ENCODE measurements at places on chromosomes 7 and 10.

DNA sequence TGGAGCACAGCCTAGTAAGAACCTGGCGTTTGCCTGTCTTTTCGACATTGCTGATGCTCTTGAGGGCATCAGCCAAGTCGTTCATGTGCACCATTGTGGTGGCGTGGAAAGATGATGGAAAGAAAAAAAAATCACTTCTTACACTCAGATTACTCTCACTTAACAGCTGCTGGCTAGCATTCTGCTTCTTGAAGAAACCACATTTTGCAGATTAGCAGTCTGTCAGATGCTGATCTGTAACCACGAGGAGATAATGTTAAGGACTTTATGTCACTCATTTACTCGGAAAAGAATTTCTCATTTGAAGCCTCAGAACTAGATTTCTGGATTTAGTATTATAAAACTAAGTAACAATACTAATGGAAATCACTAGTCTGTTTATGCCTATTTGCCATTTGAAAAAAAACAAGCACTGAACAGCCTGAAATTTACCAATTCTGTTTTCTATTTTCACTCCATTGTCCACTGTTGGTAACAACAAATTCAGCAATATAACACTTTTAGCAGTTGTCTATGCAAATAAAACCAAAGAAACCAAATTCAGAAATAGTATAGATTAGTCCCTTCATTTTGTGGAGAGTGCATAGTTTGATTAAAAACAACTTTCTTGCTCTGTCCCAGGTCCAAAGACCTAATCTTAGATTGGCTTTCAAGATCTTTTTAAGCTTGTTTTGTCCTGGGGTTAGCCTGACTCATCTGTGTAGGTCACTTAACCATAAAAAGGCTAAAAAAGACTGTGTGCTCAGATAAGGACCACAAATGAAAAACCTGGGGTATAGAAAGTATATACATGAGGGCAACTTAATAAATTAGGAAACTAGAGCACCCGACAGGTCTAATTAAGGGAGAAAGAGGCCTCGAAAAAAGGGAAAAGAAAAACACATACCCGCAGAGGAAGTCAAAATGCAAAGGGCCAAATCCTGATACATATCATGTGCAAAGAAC, 67.5 kb downstream of the NT5C2 start:
- no peak for DNase-seq

- no peak for DNase-seq
Observed at GRCh38 chr10:122650331-122650730, 49.3 kb downstream of the C10orf120 start.

DNA sequence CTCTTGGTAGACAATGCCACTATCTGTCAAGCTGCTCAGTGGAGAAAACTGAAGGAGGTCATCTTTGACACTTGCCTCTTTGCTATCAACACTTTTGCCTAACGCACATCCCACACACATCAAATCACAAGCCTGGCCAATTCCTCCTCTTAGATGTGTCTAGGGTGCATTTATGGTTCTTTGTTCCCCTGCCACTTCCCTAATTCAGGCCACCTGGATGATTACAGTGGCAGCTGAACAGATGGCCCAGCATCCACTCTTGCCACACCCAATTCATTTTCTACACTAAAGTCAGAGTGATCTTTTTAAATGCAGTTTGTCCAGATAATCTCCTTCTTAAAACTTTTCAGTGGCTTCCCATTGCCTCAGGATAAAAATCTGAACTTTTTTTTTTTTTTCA, 58.6 kb downstream of the LAMB4 start:
- no peak for DNase-seq

- DNase-seq, result no peak
Observed at GRCh38 chr7:112497481-112497880, 16.7 kb downstream of the LSMEM1 start.

GRCh38 chr7:80676404-80676803, 38.0 kb downstream of the CD36 start:
- DNase-seq, result no peak

DNA sequence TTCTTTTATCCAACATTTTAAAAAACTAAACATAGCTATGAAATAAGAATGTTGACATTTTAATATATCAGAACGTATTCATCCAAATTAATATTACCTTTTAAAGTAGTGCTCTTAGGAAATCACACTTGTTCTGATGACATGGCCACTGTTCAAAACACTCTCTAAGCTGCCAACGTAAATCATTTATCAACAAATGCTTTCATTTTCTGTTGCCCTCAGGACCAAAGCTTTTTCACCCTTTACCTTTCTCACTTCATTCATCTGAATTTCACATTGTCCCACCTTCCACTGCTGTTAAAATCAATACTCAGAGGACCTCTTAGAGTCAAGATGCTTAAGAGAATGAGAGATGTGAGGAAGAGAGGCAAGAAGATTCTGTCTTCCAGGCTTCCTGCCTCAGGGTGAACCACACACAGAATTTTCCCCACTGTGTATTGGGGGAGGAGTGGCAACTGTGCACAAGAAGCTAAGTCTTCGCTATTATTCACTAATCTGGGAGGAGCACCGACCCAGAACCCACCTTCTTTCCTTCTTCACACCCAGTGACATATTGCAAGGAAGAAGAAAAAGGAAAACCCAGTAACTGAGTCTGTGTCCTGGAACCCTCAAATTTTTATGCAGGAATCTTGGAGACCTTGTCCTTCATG, 21.0 kb downstream of the HIBADH start:
- no peak for DNase-seq

- DNase-seq, result no peak
Observed at GRCh38 chr7:116547347-116547746, 22.5 kb downstream of the CAV1 start.

DNA sequence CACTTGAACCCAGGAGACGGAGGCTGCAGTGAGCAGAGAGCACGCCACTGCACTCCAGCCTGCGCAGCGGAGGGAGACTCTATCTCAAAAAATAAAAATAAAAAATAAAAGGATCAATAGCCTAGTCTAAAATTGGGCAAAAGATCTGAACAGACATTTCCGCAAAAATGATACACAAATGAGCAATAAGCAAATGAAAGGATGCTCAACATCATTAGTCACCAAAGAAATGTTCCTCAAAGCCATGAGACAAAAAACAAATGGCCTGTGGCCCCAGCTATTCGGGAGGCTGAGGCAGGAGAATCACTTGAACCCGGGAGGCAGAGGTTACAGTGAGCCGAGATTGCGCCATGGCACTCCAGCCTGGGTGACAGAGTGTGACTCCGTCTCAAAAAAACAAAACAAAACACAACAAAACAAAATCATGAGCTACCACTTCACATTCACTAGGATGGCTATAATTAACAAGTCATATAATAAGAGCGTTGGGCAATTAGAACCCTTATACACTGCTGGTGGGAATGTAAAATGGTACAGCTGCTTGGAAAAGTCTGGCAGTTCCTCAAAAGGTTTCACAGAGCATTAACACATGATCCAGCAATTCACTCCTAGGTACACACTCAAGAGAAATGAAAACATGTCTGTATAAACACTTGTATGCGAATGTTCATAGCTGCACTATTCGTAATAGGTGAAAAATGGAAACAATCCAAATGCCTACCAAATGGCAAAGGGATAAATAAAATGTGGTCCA, 3.1 kb downstream of the DAGLB start:
- DNase-seq, result no peak

DNA sequence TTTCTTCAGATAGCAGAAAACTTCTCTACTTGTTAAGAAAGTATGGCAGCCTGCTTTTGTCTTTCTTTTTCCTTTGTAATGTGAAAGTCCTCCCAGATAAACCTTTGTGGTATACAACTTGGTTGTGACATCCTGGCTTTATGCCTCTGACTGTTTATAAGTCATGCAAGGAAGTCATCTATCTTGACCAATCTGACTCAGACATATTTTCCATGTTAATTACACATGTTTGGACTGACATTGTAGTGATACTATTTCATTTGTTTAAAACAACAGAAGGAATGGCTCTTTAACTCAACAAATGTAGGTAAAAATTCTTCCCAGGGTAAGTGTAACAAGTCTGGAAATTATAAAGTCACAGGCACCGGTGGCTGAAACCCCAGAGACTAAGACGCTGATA, 341.6 kb upstream of the MEOX2 start:
- DNase-seq, result no peak

GRCh38 chr7:18829858-18830285, 287.6 kb downstream of the TWIST1 start:
- no peak for DNase-seq

- DNase-seq, result no peak
Observed at GRCh38 chr7:44823255-44823781, 24.6 kb downstream of the H2AZ2 start.

- no peak for DNase-seq
Observed at GRCh38 chr7:138979226-138979979, 1.8 kb downstream of the KIAA1549 start.

GRCh38 chr10:59623133-59624121, 86.2 kb downstream of the SLC16A9 start:
- no peak for DNase-seq

GRCh38 chr7:36712015-36712414, 12.3 kb downstream of the AOAH start:
- DNase-seq, result no peak

DNA sequence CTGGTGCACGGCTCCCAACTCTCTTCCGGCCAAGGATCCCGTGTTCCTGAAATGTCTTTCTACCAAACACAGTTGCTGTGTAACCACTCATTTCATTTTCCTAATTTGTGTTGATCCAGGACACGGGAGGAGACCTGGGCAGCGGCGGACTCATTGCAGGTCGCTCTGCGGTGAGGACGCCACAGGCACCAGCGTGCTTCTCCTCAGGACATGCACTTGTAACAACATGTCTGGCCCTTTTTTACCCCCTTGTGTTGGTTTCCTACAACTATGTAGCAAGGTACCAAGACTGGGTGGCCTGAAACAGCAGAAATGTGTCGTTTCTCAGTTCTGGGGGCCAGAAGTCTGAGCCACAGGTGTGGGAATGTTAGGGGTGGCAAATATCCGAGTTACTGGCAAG, 18.2 kb downstream of the CALML5 start:
- DNase-seq, result no peak

DNA sequence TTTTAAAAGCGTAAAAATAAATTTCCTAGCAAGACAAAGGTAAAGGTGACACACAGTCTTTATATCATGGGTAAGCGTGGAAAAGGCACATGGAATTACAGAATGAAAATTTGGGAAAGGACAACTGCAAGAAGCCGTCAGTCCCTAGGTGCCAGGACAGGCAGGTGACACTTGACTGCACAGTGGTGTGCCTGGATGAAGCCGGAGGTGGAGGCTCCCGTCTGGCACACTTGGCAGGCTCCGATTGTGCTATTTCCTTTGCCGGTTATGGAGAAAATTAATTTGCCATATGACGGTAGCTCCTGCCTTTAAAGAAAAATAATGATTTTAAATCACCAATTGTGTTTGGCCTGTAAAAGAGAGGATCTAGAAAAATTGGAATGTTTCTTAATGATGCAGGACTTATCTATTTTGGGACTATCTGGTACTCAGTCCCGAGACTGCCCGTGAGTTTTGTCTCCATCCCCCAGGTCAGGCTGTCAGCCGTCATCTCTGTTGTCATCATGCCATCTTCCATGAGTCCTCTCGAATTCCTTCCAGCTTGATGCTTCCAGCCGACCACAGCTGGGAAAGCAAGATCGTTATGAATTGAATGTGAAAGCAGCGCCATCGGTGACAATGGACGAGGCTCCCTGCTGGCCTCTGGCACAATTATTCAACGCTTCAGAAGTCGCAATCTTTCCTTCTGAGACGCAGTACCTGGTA, 56.2 kb upstream of the MGMT start:
- DNase-seq, result no peak

- no peak for DNase-seq
Observed at GRCh38 chr10:114306116-114306973, 67.3 kb downstream of the VWA2 start.

- DNase-seq, result no peak
Observed at GRCh38 chr10:58385784-58386112, 538 bp downstream of the TFAM start.

GRCh38 chr7:54189330-54189729, 352.8 kb upstream of the VSTM2A start:
- DNase-seq, result no peak

GRCh38 chr10:3728563-3728962, 56.4 kb downstream of the KLF6 start:
- no peak for DNase-seq

- DNase-seq, result no peak
Observed at GRCh38 chr10:51656503-51656902, 42.9 kb downstream of the CSTF2T start.

DNA sequence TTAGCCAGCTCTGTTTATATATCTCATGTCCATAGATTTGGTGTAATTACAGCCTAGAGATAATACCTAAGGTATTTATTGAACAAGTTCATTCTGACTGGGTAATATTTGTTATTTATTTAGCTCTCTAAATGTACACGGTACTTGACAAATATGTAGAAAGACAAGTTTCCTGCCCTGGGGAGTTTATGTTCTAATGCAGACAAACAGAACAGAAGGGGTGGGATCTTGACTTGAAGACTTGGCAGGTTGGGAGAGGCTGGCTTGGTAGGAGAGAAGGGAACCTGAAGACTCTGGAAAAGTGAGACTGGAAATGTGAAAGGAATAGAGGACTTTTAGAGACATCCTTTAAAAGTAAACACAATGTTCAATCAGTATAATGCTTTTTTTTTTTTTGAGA, 97.7 kb upstream of the CDK6 start:
- DNase-seq, result no peak

DNA sequence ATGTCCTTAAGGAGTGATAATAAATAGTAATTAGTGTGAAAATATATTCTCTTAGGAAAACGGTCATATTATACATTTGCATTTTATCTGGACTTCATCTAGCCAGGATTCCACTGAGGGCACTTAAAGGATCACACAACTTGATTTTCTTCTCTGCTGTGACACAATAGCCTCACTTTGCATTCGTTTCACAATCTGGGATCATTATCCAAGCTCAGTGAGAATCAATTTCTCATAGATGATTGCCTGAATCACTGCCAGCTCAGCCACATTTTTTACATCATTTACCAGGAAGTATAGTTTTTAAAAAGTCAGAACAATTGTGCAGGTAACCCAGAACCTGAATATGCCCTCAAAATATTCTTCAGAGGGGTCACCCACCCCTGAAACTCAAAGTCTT, 68.9 kb downstream of the PTPRZ1 start:
- no peak for DNase-seq

DNA sequence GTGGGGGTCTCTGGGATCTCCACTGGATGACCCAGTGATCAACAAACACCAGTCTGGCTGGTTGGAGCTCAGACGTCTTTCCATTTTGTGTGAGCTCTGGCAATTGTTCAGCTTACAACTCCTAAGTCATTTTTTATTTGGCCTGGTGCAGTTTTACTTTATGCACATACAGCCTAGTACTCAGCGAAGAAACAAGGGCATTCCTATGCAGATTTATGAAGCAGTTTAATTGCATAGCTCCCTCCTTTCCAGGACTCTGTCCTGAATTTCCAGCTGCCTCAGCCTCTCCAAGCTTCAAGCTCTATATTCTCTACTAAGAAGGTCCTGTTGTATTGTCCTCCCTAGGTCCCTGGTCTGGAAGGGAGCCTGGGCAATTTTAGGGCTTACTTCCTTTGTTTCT, 145.6 kb upstream of the GALNT17 start:
- no peak for DNase-seq

DNA sequence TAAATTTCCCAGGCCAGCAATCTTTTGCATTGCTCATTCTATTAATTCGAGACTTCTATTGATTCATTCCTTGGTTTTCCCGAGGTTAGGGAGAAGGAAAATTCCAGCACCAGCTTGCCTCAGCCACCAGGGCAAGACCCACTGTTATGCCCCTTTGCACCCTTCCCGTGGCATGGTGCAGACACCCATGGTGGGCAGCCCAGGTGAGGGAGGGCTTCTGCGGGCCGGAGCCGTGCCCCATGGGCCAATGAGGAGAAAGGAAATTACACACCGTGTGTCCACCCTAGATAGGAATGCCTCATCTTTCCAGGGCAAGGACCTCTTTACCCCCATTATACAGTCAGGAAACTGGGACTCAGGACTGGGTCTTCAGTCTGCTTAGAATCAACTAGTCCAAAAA, 4.5 kb upstream of the GRID1 start:
- no peak for DNase-seq
